ENCODE measurements at places on chromosomes 12 and 14.

GRCh38 chr12:125786143-125786542, 720.9 kb downstream of the AACS start:
- DNase-seq = no peak

GRCh38 chr14:32808644-32809043, 130.0 kb upstream of the NPAS3 start:
- DNase-seq = no peak

- peak; percentile 69 for DNase-seq
These were observed 278.3 kb downstream of the NRXN3 start for GRCh38 chr14:78448164-78449094.

DNA sequence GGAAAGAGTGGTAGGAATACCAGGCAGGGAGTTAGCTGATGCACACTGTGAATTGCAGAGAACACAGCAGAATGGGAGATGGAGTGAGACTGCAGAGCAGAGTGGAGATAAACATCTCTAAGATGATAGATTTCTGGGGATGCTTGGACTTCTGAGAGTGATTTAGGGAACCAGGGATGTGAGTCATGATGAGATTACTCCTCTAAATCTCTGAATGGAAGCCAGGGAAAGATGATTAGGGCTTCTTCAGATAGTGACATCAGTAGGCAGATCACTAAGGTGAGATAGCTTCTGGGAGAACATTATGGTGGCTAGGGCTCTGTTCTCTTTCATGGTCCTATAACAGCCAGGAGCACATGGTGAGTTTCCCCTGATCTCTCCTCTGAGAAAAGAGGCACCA, 501.5 kb upstream of the USP15 start:
- no peak for DNase-seq

DNA sequence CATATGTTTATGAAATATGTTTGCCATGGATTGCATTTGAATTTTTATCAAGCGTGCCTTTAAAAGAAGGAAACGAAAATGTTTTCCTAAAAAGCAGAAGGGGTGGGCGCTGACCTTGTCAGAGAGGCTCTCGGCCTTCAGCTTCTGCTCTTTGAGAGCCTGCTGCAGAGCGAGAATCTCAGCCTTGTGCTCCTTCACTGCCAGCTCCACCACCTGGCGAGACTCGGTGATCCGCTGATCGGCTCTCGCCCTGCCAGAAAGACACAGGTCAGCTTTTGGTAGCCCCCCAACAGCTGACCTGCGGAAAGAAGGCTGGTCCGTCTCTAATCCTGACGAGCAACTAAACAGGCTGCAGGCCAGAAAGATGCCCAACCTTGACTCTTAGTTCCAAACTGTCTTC, 62.4 kb downstream of the PRKAB1 start:
- no peak for DNase-seq

DNA sequence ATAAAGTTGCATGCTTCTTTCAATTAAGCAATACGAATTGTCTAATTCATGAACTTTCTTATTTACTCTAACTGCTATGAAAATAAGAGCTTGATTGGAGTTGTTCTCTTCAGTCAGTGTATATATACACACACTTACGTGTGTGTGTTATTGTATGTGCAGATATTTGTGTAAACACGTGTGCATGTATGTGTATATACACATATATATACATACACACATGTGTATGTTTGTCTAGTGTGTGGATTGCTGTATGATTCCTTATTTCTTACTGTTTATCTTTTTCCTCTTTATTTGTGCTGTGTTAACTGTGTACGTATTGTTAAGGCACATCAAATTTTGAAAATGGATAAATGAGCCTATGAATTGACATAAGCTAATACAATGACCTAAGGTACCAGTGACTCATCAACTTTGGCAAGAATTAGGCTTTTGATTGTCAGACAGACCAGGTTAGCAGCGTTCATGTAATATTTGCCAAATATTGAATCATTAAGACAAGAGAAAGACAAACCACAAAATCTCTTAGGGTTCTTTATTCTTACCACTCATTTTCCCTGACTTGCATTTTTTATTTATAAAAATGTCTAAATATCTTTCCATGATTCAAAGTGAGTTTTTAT, 423.9 kb downstream of the SOX5 start:
- DNase-seq = no peak

GRCh38 chr12:12926571-12927071, 25.3 kb downstream of the GPRC5D start:
- no peak for DNase-seq

DNA sequence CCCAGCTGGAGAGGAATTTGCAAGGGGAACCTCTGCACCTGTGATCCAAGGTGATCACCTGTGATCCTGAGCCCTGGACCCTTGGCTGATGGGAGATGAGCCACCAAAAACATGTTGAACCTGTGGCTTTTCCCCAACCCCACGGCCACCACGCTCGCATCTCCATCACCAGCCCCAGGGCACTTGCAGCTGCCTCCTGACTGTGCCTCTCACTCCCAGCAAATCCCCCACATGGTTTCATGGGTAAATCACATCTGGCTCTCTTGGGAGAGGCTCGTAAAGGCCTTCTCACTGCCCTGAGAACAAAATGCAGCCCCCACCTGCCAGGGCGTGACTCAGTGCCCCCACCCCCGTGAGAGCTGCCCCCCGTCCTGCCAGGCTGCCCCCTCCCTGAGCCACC, 76.0 kb downstream of the RFLNA start:
- no peak for DNase-seq

GRCh38 chr12:79238246-79238645, 373.7 kb downstream of the SYT1 start:
- DNase-seq = no peak

DNA sequence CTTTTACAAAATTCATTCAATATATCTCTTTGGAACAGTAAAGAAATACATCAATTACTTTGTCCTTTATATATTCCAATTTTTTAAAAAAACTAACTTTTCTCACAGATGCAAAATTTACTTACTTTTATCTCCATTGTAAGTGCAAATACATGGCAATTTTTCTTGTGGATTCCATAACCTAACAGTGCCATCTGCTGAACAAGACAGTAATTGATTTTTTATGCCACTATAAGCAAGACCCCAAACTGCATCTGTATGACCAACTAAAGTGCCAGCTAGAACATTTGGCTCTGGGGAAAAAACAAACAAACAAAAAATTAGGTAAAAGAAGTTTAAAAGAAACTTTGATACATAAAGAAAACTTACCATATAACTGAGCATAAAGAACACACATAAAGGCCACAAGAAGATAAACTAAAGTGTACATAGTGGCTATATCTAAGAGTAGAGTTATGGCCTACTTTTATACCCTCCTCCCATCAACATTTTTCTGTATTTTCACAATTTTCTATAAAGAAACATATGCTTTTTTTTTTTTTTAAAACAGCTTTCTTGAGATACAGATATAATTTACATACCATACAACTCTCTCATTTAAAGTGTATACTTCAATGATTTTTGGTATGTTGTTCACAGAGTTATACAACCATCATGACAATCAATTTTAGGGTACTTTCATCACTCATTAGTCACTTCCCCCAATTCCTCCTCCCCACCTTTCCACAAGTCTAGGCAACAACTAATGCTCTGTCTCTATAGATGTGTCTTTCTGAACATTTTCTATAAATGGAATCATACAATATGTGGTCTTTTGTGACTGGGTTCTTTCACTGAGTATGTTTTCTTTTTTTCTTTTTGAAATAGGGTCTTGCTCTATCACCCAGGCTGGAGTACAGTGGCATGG, 32.6 kb downstream of the COCH start:
- no peak for DNase-seq

DNA sequence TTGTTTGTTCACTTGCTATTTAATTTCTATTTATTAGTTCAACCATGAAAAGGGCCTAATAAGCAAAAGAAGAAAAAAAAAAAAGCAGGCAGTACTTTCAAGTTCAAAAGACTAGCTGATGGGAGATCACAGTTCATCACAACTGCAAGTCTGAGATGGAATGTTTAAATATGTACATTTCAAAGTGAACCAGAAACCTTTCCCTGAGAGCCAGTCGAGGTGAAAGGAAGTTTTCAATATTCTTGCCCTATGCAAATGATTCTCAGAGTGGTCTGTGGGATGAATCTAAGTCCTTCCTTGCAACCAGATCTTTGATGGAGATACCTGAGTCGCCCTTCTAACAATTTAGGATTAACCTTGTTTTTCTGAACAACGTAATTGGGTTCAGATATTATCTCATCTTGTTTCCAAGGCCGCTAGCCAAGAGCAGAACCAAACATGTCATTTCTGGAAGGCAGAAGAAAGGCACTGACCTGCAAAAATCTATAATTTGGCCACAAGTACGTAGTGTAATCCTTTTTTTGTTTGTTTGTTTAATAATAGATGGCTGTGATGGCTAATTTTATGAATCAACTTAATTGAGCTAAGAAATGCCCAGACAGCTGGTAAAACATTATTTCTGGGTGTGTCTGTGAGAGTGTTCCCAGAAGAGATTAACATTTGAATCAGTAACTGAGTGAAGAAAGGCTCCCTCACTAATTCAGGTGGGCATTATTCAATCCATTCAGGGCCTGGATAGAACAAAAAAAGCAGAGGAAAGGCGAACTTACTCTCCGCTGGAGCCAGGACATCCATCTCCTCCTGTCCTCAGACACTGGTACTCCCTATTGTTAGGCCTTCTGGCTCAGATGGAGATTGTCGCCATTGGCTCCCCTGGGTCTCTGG, 171.1 kb upstream of the TMPO start:
- DNase-seq = no peak

GRCh38 chr12:75953312-75953906, 78.2 kb downstream of the PHLDA1 start:
- no peak for DNase-seq

GRCh38 chr12:64621257-64621942, 11.1 kb downstream of the RASSF3 start:
- DNase-seq = peak; percentile 67

DNA sequence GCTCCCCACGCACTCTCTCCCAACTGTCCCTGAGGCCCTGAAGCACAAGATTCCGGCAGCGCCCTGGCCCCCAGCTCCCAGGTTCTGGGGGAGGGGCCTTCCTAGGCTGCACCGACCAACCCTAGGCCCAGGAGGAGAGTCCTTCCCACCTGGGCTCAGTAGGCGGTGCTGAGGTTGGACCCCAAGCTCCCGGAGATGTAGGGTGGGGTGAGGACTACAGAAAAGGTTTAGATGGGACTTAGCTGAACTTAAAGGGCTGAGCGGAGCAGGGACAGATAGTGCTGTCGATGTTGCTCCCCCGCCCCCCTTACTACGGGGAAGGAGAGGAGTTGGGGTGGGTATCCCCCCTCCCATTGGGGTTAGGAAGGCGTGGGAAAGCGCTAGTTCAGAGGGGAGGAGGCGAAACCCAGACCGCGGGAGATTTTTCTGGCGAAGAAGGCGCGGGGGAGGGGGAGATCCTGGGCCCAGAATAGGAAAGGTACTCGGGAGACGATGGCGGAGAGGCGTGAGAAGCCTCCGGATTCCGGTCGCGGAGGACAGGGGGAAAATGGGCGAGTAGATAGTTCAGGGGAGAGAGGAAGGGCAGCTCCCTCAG, 4.2 kb upstream of the BAZ2A start:
- DNase-seq = peak; percentile 56

- DNase-seq = no peak
These were observed 19.8 kb downstream of the ERH start for GRCh38 chr14:69378274-69378673.

DNA sequence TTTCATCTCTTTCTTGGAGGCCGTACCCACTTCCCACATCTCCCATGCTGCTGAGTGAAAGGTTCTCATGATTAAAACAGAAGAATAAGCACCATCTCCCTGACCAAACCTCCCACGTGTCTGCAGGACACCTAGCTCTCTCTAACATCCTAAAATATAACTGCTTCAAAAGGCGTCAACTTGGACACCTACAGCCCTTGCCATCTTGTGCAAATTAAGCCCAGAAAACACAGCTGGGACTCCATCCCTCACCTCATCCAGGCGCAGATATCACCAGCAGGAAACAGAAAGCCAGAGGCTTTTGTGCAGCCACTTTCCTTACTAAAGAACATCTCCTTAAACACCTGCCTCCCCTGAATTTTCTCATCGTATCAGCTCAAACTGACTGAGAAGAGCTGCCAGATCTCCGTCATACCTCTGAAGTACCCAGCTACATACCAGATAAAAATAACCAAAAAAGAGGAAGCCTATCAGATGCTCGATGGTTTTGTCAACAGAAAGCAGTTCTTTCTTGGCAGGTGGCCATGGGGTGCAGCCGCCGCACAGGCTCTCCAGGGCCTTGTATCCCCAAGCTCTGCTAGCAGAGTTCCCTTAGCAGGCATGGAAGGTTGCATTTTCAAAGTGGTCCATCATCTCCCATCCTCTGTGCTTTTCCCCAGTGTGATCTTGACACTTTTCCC, 28.8 kb downstream of the MAP3K9 start:
- DNase-seq = peak; percentile 49

DNA sequence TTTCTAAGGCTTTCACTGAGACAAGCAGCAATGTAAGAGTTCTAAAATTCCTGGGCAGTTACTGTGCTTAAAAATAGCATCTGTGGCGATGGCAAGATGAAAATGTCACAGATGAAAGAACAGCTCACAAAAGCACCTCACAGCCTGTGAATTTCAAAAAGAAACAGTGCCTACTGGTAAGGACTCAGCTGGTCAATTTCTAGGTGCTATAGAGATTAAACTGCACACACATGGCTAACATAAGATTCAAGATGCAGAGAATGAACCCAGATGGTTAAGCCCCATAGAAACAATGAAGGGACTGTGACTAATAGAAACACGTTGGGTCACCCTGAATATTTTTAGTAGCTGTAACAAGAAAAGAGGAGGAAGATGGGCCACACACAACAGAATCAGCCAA, 12.0 kb upstream of the IL26 start:
- no peak for DNase-seq
